ENCODE measurements at places on chromosomes 3 and 15. TPM values are rescaled to one million over a fixed set of nuclear protein-coding genes. Genes with fewer than 3 reads are reported as not detected.

Gene SLC28A1
- not detected for total RNA-seq

Gene CFAP92
- 2.1 TPM for total RNA-seq

DNA sequence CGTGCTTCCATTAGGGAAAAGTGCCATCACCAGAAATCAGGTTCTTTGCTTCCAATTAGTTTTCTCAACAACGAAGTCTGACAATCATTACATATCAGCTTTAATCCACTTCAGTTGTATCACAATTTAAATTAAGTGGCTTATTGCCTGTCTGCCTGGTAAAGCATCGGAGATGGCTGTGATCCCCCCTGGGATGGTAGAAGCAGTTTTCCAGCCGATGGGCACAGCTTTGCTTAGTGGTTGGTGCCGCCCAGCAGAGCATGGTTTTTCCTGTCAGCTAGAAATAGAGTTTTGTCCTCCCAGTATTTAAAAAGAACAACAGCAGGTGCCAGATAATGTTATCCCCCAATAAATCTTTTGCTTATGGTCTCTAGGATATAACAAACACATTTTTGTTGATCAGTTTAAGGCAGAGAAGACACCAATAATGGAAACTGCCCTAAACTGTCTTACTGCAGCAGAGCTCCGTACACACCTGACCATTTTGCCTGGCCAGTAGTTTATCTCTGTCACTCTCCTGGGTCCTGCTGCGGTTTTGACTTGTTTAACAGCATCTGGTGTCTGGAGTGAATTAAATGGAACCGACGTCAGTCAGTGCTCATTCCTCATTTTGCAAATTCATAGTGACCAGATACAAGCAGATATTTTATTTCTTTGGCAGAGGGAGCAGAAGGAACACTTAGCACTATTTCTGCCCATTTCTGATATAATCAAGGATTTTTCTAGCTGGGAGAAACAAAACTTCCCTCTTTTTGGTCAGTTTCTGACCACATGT lies 79.1 kb downstream of the SLC49A4 start:
- no peak for DNase-seq

DNA sequence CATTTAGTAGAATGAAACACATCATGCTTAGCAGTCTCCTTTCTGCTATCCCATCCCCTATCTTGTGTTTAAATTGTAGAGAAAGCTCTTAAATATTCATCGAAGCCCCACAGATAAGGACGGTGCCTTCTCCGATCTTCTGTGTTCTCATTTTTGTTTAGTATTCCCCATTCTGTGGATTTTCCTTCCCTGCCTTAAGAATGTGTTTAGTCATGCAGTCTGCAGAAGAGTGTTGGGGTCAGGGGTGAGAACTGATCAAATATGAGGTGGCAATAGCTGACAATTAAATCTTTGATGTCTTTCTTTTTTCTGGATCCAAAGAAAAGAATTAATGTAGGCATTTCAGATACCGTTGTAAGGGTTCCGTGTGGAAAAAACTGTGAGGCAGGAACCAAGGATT lies 9.3 kb upstream of the ANKUB1 start:
- no peak for DNase-seq

DNA sequence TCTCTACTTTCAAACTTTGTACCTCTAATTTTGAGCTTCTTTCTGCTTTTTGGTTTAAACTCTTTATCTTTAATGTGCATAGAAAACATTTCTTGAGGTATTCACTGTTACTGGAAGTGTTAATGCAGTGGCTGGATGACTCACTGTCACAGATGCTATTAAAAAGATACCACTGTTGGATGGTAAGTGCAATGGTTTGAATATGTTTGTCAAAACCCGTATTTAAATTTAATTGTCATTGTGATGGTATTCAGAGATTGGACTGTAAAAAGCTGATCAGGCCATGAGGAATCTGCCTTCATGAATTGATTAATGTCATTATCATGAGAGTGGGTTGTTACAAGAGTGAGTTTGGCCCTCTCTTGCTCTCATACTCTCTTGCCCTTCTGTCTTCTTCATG lies 70.6 kb downstream of the AP4E1 start:
- DNase-seq, result no peak

GRCh38 chr3:37997791-37998370 lies 7.3 kb downstream of the VILL start:
- DNase-seq, result peak; percentile 52

DNA sequence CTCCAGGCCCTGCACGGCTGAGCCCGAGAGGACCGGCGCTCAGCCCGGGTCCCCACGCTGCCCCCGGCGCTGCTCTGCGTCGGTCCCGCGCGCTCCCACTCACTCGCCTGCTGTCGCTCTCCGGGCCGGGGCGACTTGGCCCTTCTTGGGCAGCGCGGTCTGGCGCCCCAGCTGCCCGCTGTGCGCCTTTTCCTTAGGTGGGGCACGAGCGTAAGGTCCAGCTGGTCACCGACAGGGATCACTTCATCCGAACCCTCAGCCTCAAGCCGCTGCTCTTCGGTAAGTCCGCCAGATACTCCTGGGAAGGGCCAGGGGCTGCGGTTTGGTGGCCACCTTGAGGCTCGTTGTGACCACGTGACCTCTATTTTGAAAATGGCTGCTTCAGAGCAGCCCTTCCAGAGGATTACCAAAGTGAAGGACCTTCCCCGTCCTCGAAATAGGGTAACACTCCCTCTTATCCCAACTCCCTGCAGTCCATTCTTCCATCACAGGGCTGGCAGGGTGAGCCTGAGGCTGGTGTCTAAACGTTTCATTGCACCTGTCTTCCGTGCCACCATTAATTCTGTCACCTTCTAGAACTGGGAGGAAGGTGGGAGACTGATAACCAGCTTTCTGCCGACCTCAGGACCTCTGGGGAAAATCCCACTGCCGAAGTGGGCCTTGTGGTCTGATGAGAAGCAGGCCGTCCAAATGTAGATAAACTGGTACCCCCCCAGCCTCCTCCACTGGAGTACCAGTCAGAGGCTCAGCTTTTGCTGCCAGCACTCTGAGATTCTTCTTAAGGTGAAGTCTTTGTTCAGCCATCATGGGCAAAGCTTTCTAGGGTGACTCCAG lies 812 bp downstream of the P4HTM start:
- no peak for DNase-seq

Data from left colon (tissue), 2 donors.